Posterior cingulate gyrus (tissue), 11 donors: ENCODE measurements at places on chromosomes 3 and 15.

GRCh38 chr3:129777806-129778205 lies 115.7 kb downstream of the TMCC1 start:
- DNase-seq = no peak

- no peak for DNase-seq
Measured at GRCh38 chr3:16372362-16373292, 107.6 kb downstream of the OXNAD1 start.

GRCh38 chr3:25080461-25080860 lies 347.6 kb upstream of the RARB start:
- no peak for DNase-seq

GRCh38 chr3:8458711-8459110 lies 42.9 kb upstream of the LMCD1 start:
- no peak for DNase-seq

- no peak for DNase-seq
Measured at GRCh38 chr3:58693940-58694850, 27.6 kb upstream of the FAM3D start.

GRCh38 chr3:42572278-42572677 lies 9.5 kb downstream of the SEC22C start:
- no peak for DNase-seq

DNA sequence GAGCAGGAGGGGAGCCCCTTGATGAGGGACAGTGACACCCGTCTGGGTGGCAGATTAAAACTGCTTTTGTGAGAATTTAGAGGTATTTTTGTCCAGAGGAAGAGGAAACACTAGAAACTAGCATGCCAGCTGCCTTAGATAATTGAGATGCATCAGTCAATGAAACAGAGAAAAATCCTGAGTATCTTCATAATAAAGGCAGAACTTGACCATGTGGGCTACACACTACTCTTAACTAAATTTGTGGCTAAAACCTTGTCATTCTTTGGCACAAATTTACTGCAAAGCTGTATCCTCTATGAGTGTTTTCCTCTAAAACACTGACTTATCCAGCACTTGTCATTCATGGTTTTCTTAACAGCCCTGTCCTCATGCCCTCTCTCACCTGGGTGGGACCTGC lies 259.7 kb upstream of the TPM1 start:
- no peak for DNase-seq
